Central memory CD8-positive, alpha-beta T cell (primary cell): ENCODE measurements at places on chromosomes 12 and 14.

DNA sequence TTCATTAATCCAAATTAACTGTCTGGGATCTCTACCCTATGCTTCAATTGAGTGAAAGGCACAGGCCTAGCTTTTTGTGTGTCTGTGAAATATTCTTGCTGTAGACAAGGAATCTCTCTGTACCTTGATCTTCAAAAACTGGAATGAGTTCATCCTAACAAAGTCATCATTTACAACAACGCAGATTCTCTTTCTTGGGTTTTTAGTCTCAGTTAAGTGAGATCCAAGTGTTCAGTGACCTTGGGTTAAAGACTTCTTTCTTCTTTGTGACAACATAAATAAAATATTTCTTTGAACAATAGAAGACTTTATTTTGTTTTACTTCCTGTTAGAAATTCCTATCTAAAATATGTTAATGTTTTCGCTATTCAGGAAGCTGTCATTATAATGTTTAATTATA, 192.2 kb upstream of the LMNTD1 start:
- DNase-seq, result no peak

- DNase-seq, result no peak
These were observed 595.1 kb downstream of the SNAPC1 start for GRCh38 chr14:62357362-62357761.

- DNase-seq, result no peak
These were observed 37.2 kb downstream of the BEGAIN start for GRCh38 chr14:100549834-100550625.

DNA sequence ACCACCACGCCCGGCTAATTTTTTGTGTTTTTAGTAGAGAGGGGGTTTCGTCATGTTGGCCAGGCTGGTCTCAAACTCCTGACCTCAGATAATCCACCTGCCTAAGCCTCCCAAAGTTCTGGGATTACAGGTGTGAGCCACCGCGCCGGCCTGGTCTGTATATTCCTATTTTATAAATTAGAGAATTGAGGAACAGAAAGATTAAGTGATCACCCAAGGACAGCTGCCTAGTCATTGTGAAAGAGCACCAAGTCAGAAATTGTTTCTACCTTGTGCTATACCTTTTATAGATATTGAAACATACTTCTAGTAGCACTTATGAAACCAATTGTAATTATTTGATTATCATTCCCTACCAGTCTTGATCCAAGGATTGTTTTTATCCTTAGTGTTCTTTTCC, 1.9 kb downstream of the KNTC1 start:
- no peak for DNase-seq

DNA sequence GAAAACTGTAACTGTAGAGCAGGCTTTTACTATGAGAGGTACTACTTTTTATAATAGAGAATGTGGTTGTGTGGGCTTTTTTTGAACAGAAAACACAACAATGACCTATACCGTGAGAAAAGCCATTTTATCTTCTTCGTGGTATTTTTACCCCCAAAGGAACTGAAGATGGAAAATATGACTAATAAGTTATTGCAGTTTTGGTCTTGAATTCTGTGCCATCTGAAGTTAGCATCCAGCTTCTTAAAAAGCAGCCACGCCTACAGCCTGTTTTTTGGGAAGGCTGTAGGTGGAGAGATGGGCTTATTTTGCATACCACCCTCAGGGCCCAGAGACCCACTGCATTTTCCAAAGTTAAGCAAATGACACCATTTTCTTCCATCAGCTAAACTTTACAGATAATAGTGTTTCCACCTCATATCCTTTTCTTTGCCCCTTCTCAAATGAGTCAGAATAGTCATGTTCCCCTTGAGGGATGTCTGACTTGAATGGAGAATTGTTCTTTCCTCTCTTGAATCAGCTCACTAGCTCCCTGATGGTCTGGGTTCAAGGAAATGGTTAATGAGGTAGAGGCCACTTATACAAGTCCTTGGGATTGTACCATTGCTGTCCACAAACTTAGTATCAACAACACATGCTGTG, 53.0 kb downstream of the TBC1D30 start:
- no peak for DNase-seq

- no peak for DNase-seq
These were observed 106.9 kb downstream of the PRKD1 start for GRCh38 chr14:29820785-29821184.

DNA sequence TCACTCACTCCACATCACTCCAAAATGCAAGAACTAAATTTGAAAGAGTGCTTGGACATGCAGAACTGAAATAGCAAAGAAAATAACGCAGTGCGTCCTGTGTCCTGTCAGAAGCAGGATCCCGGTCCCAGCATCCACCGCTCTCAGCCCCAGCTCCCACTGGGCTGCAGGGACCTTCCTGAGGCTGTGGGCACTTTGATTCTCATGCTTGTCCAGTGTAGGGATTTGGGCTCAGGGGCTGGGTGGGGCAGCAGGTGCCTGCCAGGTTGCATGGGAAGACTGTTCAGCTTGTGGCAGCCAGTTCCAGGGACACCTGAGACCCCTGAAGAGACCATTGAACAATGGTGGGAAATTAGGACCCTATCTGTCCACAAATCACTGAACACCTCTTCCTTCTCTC, 140.0 kb upstream of the FKBP4 start:
- no peak for DNase-seq

- DNase-seq, result no peak
These were observed 18.4 kb downstream of the HDAC7 start for GRCh38 chr12:47801170-47801903.

- DNase-seq, result no peak
These were observed 125.0 kb upstream of the EGLN3 start for GRCh38 chr14:34075826-34076225.
